ENCODE measurements at places on chromosomes 11 and 22. TPM values are rescaled to one million over a fixed set of nuclear protein-coding genes. Genes with fewer than 3 reads are reported as not detected.

PGM2L1 gene
- total RNA-seq, result 9.5 TPM

GRCh38 chr11:131907371-131907770 lies 537.0 kb downstream of the NTM start:
- DNase-seq, result no peak

GRCh38 chr11:109443052-109443451 lies 21.1 kb downstream of the C11orf87 start:
- no peak for DNase-seq

DNA sequence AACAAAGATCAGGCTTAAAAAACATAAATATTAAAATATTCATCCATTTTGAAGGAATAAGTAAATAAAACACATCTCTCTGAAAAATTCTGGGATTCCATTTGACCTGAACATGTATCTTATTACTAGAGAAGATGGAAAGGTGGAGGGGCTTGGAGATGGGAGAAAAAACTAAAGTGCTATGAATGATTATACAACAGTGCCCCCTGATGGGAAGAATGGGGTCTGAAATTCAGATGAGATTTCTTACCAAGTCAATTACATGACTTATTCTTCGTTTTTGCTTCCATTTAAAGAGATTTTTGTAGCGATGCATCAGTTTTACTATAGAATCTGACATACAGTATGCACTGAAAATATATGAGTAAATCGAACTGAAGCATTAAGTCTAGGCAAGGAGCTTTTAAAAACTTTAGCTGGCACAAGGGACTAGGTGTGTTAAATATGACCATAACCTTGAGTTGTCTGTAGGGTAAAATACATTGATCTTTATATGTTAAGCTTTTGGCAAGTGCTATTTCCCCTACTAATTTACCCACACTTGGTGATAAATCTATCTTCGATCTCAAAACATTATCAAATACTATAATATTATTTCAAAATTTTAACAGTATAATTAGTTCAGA lies 718.8 kb downstream of the CNTN5 start:
- no peak for DNase-seq

GRCh38 chr11:59218893-59219292 lies 6.2 kb upstream of the MPEG1 start:
- no peak for DNase-seq

KIAA0930 gene
- 32.8 TPM for total RNA-seq

UPB1 gene
- 0.12 TPM for total RNA-seq

DNA sequence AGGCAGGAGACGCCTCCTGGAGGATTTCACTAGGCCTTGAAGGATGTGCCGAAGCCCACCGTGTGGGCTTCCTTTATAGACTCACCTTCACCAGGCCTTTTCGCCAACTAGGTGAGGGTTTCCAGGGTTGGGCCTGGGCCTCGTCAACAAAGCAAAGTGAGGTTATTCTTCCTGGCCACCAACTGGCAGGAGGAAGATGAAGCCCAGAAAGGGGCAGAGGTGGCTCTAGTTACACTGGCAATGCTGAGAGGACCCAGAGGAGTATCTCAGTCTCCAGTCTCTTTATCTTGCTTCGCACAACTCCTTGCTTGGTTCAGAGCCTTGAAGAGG lies 404 bp upstream of the RELT start:
- no peak for DNase-seq

DNA sequence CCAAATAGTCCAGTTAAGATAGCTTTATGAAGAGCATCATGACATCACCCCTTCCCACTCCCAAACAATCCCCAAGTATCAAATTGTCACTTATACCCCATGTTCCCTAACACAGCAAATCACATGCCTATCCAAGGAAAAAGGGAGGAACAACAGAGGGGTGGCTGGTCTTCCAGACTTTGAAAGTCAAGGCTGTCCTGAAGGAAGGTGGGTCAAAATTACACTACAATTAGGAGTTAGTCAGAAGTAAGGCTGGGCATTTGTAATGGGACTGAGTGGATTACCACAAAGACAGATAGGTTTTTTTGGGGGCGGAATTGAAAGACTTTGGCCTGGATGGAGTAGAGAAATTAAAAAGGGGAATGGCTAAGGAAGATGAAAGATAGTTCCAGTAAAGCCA lies 5.9 kb downstream of the PRAME start:
- DNase-seq, result no peak

GRCh38 chr22:49636214-49636613 lies 191.5 kb downstream of the BRD1 start:
- DNase-seq, result no peak

GRCh38 chr11:122197066-122197987 lies 81.3 kb upstream of the BLID start:
- DNase-seq, result no peak

DNA sequence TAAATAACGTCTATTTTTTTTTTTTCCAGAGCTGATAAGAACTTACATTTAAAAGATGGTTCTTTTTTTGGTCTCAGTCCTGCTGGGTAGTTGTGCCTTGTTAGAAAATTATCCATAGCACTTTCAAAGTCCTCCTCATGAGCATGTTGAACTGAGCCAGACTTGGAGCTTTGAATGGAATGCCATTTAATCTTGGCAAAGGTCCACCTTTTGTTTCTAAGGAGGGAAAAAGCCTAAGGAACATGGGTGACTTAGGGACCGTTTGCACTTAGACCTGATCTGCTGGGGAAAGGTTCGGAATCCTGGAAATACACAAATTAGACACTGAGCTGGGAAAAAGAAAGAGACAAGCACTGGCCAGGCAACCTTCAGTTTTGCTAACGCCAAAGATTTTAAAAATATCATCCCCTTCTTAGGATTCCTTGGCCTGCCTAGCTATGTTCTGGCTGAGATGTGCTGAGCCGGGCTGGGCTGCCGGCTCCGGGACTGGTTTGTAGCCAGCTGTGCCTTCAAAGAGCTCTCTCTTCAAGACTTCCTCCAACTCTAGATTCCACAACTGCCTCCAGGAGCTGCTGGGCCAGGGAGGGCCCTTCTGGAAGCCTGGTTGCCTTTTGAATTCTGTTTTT lies 67.4 kb downstream of the ENDOD1 start:
- no peak for DNase-seq

- peak; percentile 40 for DNase-seq
Observed at GRCh38 chr11:72069787-72070251, 10.5 kb downstream of the NUMA1 start.

DNA sequence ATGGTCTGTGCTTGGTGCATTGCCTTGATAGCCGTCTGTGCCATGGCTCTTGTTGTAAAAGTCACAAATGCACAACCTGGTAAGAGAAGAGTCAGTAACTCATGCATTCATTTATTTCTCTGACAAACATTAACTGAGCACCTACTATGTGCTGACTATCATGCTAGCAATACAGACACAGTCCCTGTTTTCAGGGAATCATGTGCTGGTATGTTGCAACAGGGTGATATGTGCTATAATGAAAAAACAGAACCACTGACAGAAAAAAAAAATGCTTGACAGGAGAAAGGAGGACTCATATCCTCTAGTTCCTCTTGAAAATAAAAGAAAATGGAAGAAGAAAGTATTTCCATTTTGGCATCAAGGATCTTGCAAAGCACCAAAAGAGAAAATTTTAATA lies 34.5 kb upstream of the RAPSN start:
- no peak for DNase-seq

DNA sequence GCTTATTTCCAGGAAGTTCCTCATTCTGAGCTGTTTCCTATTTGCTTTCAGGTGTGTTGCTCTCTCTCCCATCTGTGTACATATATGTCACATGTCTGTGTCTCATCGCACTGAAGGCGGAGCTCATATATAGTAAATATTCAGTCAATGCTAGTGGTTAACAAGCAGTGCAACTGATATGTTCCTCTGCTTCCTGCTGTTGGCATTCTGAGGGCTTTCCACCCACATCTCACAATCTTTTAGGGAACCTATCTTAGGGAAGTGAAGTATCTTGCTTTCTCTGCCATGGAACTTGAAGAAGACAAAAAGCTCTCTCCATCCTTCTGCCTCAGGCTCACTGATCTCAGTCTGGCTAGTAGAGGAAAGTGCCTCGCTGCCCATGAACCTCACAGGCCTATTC lies 139.8 kb downstream of the TTC17 start:
- no peak for DNase-seq

Measured in G401 (cell line).